ENCODE measurements at places on chromosomes 3 and 15. TPM values are rescaled to one million over a fixed set of nuclear protein-coding genes. Genes with fewer than 3 reads are reported as not detected.

The HCLS1 gene
- total RNA-seq = 216 TPM

The NMNAT3 gene
- 0.73 TPM for total RNA-seq

The EFL1 gene
- 23.7 TPM for total RNA-seq

The SAMD7 gene
- total RNA-seq = not detected

The SHC4 gene
- total RNA-seq = 21.2 TPM

The PLA2G4D gene
- not detected for total RNA-seq

The MINAR1 gene
- total RNA-seq = 0.64 TPM

The KIF7 gene
- 1.9 TPM for total RNA-seq

The CEMIP gene
- not detected for total RNA-seq

DNA sequence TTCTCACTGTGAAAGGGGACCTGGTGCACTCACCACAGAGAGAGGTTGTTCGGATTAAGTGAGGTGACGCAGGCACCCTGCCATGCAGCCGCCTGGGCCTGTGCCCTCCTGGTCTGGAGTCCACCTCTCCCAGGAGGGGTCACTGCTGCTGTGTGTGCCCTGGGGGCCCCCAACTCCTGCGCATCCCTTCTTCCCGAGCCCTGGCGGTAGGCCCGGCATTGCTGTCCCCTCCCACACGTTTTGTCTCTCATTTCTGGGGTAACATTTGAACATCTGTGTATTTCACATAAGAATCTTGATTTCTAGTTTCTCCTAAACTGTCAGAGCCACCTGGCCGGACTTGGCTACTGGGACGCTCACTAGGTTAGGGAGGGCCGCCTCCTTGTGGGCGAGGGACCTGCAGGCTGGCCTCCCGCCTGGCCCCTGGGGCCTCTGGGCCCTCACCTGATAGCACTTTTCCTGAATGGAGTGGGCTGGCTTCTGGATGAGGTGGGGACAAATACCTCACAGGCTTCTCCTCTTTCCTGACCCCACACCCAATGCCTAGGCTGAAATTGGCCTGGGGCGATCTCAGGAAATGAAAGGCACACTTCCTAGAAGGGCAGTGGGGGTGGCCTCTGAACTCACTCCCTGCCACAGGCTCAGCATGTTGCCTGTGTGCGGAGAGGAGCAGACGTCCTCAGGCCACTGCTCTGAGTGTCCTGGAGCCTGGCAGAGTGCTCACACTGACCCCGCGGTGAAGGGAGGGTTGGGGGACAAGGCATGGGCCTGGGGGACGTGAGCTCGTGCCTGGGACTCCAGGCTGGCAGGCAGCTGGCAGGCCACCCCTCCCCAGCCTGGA is 104.2 kb upstream of the PRR23E start:
- no peaks in the 10 kb centered on the region for H3K27me3 ChIP-seq
- no peaks in the 10 kb centered on the region for H3K36me3 ChIP-seq
- no peak overlapping the region for H3K27ac ChIP-seq
- no peak overlapping the region for H3K4me3 ChIP-seq

- no peak for DNase-seq
- peaks cover 43% of the 10 kb centered on the region for H3K27me3 ChIP-seq
- no peak overlapping the region for H3K27ac ChIP-seq
- H3K4me1 ChIP-seq = peaks cover 6% of the 10 kb centered on the region
- no peak overlapping the region for H3K4me3 ChIP-seq
- no peaks in the 10 kb centered on the region for H3K36me3 ChIP-seq
Observed at GRCh38 chr15:83378921-83379578, 68.1 kb upstream of the SH3GL3 start.

- H3K4me1 ChIP-seq = peaks cover 21% of the 10 kb centered on the region
- no peaks in the 10 kb centered on the region for H3K36me3 ChIP-seq
- no peak for DNase-seq
- peaks cover 6% of the 10 kb centered on the region for H3K27me3 ChIP-seq
- no peak overlapping the region for H3K27ac ChIP-seq
Observed at GRCh38 chr15:99437315-99438223, 128.2 kb upstream of the MEF2A start.

- H3K4me3 ChIP-seq = no peak overlapping the region
- DNase-seq = no peak
- H3K36me3 ChIP-seq = no peaks in the 10 kb centered on the region
- H3K27me3 ChIP-seq = peaks cover 13% of the 10 kb centered on the region
- no peak overlapping the region for H3K27ac ChIP-seq
- peaks cover 1% of the 10 kb centered on the region for H3K4me1 ChIP-seq
Observed at GRCh38 chr3:183114384-183115178, 15.3 kb upstream of the MCCC1 start.

GRCh38 chr3:129651435-129652202 is 45.1 kb upstream of the PLXND1 start:
- H3K4me1 ChIP-seq = peaks cover 1% of the 10 kb centered on the region
- DNase-seq = no peak

DNA sequence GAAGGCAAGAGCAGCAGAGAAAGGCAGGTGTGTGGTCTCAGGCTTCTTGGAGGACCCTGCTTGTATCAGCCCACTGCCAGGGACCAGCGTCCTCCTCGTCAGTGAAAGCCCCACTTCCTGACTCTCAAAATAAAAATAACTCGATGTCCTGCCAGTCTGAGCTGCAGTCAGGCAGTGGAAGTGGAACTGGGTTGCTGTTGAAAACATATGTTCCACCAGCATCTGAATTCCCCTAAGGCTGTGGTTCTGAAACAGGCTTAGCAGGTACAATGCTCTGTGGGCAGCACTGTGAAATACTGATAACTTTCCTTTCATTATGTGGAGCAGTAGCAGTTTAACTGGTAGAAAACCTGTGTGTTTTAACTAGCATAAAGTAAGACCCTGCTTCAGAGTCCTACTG is 121.6 kb upstream of the EIF1B start:
- no peak overlapping the region for H3K27ac ChIP-seq
- peaks cover 4% of the 10 kb centered on the region for H3K27me3 ChIP-seq
- no peaks in the 10 kb centered on the region for H3K36me3 ChIP-seq
- H3K4me3 ChIP-seq = no peak overlapping the region

DNA sequence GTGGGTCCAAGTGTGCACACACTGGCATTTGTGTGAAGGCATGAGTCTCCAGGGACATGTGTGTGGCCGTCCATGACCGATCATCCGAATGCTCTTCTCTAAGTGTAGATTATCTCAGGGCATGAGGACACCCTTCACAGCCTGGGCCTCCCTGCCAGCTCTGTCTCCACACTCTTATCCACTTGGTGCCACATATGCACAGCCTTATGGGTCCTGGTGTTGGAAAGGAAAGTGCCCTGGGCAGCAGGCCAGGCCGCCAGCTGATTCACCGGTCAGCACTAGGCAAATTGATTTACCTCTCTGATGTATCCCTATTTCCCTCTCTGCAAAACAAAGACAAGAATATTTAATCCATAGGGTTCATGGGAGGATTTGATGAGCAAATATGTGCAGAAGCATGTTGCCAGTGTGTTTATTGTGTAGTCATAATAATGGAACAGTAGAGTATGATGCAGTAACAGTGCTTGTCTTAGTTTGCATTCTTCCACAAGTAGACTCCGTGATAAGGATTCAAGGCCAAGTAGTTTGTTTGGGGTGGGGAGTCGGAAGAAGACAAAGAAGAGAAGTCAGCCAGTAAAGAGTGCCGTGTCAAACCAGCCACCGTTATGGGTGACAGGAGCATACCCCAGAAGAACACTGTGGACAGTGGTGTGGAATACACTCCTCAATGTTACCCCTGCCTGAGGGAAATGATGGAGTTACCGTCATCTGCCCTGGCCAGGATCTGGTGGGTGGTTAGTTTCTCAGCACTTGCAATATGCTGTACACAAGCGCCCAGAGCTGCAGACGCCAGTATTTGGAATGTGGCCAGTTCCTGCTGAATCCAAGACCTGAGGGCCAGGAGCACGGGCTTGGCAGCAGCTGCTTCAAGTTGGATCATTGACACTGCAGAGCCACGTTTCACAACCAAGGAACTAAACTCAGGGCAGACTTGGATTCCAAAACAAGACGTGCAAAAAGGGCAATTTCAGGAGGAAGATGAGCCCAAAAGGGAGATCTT is 85.1 kb downstream of the MTHFS start:
- no peak overlapping the region for H3K27ac ChIP-seq
- H3K36me3 ChIP-seq = no peaks in the 10 kb centered on the region
- H3K27me3 ChIP-seq = no peaks in the 10 kb centered on the region
- no peaks in the 10 kb centered on the region for H3K4me1 ChIP-seq
- H3K4me3 ChIP-seq = no peak overlapping the region

GRCh38 chr15:84657748-84658079 is 285 bp downstream of the NMB start:
- H3K4me3 ChIP-seq = peak overlapping the region; percentile 78
- H3K36me3 ChIP-seq = peaks cover 9% of the 10 kb centered on the region
- peak overlapping the region; percentile 75 for H3K27ac ChIP-seq
- DNase-seq = no peak
- H3K27me3 ChIP-seq = no peaks in the 10 kb centered on the region

DNA sequence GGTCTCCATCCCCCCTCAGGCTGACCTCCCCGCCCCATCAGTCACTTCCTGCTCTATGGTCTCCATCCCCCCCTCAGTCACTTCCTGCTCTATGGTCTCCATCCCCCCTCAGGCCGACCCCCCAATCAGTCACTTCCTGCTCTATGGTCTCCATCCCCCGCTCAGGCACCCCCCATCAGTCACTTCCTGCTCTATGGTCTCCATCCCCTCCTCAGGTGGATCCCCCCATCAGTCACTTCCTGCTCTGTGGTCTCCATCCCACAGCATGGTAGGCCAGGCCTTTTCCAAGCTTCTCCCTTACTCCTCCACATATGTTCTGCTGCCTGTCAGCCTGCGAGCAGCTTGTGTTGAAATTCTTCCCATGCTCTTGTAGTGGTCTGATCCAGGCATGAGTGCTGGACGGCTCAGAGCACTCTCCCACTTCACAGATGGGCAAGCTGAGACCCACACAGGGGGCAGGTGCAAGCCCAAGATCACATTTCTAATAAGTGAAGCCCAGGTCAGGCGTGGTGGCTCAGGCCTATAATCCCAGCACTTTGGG is 36.8 kb downstream of the BDH1 start:
- no peaks in the 10 kb centered on the region for H3K27me3 ChIP-seq
- H3K4me1 ChIP-seq = peaks cover 18% of the 10 kb centered on the region
- DNase-seq = no peak
- no peak overlapping the region for H3K4me3 ChIP-seq
- peaks cover 54% of the 10 kb centered on the region for H3K36me3 ChIP-seq

DNA sequence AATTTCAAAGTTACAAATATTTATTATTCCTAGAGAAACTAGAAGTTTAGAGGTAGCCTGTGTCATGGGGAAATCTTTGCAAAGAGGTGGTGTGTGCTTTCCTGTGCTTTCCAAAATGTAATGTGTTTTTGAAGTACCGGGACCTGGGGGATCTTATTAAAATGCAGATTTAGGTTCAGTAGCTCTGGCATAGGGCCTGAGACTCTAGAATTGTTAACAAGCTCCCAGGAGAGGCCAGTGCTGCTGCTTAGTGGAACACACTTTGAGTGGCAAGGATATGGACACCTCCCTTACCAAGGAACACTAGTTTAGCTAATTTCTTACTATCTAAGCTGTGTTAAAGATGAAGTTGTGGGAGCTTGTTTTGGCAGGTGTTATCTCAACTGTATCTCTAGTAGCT is 428.9 kb downstream of the VGLL3 start:
- no peak overlapping the region for H3K27ac ChIP-seq
- H3K4me3 ChIP-seq = no peak overlapping the region
- no peak for DNase-seq
- no peaks in the 10 kb centered on the region for H3K27me3 ChIP-seq
- H3K4me1 ChIP-seq = no peaks in the 10 kb centered on the region

DNA sequence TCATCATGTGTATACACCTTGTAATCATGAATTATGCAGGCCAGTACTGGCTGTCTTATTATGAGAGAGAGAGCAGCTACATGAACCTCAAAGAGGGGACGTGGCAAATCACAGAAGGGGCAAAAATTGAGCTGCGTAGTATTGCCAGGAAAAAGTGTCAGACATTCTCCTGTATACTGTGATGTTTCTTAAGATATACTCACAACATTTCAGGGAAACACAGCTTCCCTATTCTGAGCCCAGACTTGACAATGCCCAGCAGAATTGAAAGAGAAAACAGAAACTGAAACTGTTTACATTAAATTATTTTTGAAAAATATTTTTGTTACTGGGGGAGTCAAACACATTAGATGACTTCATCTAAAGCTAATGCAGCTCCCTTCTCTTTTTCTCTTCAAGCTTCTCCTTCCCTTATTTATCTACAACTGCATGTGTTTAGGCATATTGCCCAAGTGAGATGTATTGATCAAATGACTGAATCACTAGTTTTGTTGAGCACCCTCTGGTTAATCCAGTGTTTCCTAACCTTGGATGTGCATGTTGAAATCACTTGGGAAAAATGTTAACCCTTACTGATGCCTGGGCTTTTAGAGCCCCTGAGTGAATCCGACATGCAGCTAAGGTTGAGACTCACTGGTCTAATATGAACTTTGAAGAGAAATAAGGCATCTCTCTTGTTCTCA is 39.5 kb downstream of the CADPS start:
- DNase-seq = no peak
- no peaks in the 10 kb centered on the region for H3K4me1 ChIP-seq
- no peaks in the 10 kb centered on the region for H3K36me3 ChIP-seq
- no peak overlapping the region for H3K27ac ChIP-seq

GRCh38 chr3:133962849-133963248 is 66.9 kb downstream of the SLCO2A1 start:
- no peaks in the 10 kb centered on the region for H3K27me3 ChIP-seq
- DNase-seq = no peak
- H3K36me3 ChIP-seq = no peaks in the 10 kb centered on the region
- no peak overlapping the region for H3K4me3 ChIP-seq
- no peaks in the 10 kb centered on the region for H3K4me1 ChIP-seq
- no peak overlapping the region for H3K27ac ChIP-seq

- H3K27ac ChIP-seq = no peak overlapping the region
- H3K36me3 ChIP-seq = no peaks in the 10 kb centered on the region
- no peak overlapping the region for H3K4me3 ChIP-seq
Observed at GRCh38 chr15:72995849-72996248, 56.4 kb upstream of the NEO1 start.

DNA sequence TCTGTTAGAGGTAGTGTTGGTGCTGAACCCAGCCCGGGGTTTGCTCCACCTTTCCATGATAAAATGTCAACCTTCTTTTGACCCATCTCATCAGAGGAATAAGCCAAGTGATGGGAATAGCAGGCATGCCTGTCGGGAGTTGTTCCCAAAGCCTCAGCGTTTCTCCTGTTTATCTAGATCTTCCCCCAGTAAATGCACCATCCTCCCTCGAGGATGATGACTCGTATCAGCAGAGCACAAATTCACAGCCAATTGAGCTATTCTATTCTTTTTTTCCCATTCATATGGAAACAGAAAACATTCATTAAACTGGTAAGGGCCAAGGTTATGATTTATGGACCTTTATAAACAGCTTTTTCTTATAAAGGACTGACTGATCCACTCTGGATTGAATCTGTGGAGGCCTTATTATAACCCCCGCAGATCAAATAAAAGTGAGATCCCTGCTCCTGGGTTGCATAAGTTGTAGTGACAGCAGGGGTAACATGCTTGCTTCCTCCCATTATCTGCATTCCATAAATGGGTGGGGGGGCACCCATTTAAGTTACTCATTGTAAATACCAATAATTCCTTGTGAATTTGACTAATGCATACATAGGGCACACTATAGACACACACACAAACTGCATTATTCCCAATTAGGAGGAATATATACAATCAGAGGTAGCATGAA is 207.3 kb downstream of the PLCL2 start:
- H3K4me3 ChIP-seq = no peak overlapping the region
- no peaks in the 10 kb centered on the region for H3K27me3 ChIP-seq
- H3K27ac ChIP-seq = no peak overlapping the region
